ENCODE measurements at places on chromosomes 6 and 20.
A peak's percentile ranks its signal among the peaks of the same experiment; 100 is the strongest.

- no peak for DNase-seq
Measured at GRCh38 chr20:41424546-41424945, 57.9 kb upstream of the EMILIN3 start.

DNA sequence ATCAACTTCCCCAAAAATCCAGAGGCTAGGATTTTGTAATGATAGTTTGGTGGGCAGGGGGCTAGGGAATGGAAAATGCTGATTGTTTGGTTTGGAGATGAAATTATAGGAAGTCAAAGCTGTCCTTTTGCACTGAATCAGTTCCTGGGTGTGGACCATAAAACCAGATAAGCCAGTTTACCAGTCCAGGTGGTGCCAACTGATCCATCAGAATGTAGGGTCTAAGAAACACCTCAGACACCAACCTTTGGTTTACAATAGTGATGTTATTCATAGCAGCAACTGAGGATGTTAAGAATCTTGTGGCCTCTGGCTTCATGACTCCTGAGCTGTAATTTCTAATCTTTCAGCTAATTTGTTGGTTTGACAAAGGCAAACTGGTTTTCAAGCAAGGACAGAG, 496.6 kb upstream of the EPHA7 start:
- DNase-seq, result no peak

DNA sequence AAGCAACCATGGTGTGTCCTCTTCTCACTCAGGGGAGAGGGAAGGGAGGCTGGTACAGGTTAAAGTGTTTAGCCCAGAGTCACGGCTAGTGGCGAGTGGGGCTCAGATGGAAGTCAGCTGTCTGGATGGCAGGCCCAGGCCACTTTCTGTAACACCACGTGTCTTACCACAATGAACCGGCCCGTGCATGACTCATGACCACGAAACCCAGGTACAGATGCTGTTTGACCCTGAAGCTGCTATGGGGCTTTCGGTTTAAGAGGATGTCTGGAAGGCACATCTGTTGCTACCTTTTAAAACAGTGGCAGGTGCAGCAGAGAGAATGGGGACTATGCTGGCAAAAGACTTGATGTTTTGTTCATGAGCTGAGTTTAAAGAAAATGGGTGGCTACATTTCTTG, 36.5 kb upstream of the MPC1 start:
- peak; percentile 33 for DNase-seq

DNA sequence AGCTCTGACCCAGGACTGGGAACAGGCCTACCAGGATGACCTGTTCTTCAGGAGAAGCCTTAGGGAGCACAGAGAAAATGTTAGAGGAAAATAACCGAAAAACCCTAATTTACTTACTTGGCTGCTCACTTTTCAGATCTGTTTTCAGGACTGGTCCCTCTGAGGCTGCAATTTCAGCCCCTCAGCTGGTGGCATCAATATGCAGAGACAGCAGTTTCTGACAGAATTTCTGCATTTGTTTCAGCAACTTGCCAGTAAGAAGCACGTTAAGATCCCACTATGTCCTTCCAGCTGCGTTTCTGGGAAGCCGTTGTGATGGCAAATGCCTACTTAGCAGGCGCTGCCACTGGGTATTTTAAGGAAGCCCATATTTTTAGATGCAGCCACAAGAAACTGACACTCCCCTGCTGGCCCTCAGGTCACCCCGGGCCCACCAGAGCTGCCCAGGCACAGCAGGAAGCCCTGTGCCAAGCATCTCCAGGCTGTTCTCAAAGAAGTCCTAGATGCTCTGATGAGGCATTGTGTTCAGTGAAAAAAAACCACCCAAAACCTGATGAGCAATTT, 7.5 kb downstream of the YTHDF1 start:
- no peak for DNase-seq

DNA sequence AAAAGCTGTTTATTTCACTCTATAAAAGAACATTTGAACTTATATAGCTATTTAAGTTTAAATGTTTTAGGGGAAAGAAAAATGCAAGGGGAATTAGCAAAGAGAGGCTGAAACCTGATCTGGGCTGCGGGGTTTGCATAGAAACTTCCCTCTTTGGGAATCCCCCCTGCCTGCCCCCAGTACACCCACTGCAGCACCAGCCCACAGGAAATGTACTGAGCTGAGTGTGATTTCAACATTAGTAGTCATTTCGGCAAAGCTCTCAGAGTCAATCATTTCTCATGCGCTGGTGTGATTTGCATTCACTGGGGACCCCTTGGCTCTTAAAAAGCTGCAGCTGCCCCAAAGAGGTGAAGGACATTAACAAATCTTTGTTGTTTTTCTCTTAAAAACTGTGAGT, 859.4 kb downstream of the MAFB start:
- DNase-seq, result no peak

DNA sequence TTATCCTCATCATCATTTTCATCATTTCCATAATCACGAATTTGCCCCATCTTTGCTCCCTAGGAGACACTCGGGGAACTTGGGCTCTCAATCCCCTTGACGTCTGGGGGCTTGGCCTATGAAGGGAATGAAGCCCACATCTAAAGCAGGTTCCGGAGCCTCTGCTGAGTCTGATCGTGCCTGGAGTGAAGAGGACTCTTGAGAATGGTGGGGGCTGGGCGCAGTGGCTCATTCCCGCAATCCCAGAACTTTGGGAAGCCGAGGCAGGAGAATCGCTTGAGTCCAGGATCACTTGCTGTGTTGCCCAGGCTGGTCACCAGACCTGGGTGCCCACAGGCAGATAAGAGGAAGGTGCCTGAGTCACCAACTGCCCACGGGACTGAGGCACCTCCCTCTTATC, 114.5 kb downstream of the SYCP2 start:
- DNase-seq, result no peak

DNA sequence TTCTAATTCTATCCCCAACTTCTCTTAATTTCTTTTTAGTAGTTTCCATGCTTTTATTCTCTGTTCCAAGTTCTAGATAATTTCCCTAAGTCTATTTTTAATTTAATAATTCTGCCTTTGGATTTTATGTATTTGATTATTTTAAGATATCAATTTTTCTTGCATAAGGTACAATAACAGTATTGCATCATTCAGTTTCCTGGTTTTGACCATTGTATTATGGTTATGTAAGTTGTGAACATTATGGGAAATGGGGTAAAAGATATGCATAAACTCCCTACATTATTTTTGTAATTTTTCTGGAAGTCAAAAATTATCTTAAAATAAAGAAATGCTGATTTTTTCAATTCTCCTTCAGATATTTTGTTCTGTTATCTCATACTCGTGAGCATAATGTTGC, 21.1 kb upstream of the CENPW start:
- no peak for DNase-seq

DNA sequence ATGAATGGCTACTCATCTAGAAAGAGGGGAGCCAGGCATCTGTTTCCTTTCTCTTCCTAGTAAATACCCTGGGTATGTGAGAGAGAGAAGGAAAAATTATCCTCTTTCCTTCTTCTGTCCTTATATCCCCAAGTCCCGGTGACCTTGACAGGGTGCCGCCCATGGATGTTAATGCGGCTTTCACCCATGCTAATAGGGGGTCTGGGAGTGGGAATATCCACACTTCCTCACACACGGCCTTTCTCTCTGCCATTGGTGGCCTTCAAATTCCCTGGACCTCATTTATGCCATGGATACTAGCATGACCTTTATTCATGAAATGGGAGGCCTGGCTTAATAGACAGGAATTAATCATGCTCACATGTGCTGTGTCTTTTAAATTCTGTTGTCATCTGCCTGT, 159.0 kb upstream of the NOX3 start:
- no peak for DNase-seq

DNA sequence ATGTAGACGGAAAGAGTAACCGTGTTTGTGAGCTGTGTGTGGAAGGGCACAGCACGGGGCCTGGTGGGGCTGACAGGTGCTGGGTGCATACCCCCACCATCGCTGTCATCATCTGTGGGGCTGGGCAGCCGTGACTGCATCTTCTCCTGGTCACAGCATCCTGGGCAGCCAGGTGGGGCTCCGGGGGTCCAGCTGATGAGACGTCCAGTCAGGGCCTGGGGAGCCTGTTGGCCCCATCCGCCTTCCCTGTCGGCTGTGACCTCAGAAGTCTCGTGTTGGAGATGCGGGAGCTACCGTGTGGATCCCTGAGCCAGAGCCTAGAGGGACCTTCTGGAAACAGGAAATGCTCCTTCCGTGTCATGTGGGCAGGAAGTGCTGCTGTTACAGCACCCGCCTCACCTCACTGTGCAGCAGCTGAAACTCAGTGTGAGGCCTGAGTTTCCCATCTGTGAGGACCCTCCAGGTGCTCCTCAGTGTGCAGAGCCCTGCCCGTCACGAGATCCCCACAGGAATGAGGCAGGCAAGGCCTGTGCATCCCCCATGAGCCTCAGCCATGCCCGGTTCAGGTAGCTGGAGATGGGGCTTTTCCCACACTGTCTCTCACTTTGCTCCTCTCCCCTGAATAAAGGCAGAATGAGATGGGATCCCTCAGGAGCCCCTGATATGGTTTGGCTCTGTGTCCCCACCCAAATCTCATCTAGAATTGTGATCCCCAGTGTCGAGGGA, 108.7 kb downstream of the ERMARD start:
- no peak for DNase-seq

GRCh38 chr6:100338090-100338489, 126.6 kb downstream of the SIM1 start:
- DNase-seq, result no peak

DNA sequence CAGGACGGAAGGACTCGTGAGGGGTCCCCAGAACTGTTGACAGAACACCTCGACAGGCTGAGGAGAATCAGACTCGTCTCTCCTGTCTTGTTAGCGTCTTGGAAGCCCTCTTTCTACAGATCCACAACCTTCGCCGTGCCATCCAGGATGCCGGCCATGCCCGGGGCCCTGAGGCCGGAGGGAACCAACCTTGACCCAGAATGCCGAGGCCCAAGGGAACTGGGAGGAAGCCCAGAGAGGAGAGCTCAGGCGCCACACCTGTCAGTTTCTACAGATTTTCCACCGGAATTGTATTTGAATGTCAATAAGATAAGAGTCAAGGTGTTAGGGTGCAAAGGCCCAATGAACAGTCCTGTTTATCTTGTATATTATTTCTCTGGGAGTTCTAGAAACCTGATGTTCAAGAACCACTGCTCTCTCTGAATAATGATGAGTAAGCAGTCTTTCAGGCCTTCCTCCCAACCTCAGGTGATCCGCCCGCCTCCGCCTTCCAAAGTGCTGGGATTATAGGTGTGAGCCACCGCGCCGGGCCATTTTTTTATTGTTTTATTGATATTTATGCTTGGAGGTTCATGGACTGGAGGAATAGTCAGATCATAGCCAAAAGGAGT, 799 bp upstream of the ME1 start:
- DNase-seq, result no peak

- DNase-seq, result peak; percentile 83
Measured at GRCh38 chr6:30915591-30915946, 1.5 kb downstream of the VARS2 start.

DNA sequence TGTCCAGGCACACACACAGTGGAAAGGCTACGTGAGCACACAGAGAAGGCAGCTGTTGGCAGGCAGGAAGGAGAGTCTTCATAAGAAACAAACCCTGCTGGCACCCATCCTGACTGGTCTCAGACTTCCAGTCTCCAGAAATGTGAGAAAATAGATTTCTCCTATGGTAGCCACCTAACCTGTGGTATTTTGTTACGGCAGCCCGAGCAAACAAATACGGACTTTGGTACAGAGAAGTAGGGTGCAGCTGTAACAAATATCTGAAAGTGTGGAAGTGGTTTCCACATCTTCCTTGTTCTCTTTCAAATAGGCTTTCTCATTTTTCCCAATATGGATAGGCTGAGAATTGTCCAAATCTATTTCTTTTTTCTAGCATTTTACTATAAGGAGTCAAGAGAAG, 94.6 kb downstream of the ADGB start:
- DNase-seq, result no peak

GRCh38 chr6:1669996-1670395, 60.3 kb downstream of the FOXC1 start:
- DNase-seq, result no peak

DNA sequence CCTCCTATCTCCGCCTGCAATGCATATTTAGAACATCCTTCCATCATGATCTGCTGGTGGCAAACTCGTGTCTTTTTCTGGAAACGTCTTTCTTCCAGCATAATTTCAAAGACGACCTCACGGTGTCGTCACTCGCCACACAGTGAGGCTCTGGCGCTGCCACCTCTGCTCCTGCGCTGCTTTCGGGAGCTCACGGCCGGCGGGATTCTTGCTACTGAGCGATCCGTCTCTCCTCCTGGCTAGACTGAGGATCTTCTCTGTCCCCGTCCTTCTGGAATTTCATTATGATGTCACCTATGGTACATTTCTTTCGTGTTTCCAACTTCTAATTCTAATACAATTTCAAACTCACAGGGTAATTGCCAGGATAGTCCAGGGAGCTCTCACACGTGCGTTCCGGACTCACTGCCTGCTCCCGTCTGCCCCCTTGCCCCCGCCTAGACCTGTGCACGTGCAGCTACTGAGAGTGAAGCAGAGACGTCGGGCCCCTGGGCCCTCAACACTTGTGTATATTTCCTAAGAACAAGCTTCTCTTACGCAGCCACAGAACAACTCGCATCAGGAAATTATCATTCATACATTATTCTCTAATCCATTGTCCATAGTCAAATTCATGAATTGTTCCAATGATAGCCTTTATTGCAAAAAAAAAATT, 25.5 kb upstream of the HELZ2 start:
- DNase-seq, result no peak

GRCh38 chr6:89217299-89217910, at the start of gene GABRR1:
Gene GABRR1, minus strand, starts transcription at chr6:89217358. Its CDS starts 36 bp downstream, at chr6:89217322.
- no peak for DNase-seq

DNA sequence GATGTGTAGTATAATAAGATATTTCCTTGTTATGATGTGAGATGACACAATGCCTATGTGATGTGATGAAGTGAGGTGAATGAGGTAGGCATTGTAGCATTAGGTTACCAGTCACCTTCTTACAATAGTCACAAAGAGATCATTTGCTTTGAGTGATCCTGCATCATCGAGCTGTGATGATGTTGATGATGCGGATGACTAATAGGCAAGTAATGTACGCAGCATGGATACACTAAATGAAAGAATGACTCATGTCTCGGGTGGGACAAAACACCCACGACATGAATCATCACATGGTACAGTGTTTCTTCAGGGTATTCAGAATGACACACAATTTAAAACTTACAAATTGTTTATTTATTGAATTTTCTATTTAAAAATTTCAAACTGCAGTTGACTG, 806.3 kb upstream of the GJE1 start:
- DNase-seq, result peak; percentile 99

DNA sequence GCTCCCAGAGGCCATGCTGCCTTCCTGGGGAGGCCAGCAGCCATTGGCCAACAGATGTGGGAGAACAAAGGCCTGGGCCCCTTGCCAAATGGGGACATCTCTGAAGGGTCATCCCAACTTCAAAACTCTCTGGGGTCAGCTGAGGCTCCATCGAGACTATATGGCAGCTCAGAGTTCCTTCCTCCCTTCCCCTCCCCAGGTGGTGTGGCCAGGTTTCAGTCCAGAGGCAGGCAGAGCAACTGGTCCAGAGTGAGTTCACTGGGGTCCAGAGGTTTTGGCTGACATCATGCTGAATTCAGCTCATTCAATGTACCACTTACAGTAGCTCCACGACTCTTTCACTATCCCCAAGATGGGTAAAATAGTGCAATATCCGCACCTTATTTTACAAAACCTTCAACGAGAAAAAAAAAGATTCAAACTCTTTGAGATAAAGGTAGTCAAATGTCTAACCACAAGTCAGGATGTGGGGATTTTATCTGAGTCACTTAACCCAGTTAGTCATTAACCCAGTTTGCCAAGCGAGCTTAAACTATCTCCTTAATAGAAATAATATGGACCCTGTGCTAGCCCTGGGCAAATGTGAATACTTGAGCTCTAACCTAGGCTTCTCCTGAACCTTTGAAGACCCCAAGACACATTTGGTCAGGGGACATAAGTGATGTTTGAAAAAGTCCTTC, 108.4 kb upstream of the PLEKHG1 start:
- peak; percentile 91 for DNase-seq

- no peak for DNase-seq
Measured at GRCh38 chr20:45017857-45018256, 51.5 kb downstream of the STK4 start.

Measured in kidney tubule cell (primary cell).